ENCODE measurements at places on chromosomes 6 and 20.

DNA sequence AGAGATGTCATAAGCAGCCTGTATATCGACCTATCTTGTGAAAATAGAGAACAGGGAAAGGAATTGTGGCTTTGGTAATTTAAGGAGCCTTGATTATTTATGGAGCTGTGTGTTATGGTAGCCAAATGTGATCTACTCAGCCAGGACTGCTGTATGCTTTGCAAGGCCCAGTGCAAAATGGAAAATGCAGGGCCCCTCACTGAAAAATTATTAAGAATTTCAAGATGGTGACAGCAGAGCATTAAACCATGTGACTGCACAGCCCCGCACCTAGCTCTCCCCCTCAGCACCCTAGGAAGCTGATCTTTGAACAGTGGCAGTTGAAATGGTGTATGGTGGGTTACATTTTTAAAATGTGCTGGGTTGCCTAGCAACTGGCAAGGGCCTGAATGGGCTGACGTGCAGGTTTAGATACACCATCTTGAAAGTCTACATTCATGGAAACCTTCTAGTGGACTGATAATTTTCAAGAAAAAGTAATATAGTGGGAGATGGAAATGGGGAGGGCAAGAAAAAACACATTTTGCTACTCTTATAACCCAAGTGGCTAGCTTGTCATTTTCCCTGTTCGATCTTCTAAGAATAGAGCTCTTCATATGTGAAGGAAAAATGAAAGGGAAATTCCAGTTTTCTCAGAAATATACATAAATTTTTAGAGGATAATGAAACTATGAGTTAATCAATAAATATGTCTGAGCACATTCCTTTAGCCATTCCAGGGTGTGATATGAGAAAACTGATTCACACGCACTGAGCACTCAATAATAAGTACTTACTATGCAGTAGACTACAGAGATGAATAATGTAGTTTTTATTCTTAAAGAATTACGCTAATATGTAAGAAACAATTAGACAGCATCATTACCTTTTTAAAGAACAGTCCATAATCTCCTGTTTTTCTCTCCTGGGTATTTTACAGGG is 208.0 kb downstream of the ARHGAP18 start:
- no peak for DNase-seq

GRCh38 chr20:50328222-50328979 is 137.8 kb downstream of the CEBPB start:
- no peak for DNase-seq

DNA sequence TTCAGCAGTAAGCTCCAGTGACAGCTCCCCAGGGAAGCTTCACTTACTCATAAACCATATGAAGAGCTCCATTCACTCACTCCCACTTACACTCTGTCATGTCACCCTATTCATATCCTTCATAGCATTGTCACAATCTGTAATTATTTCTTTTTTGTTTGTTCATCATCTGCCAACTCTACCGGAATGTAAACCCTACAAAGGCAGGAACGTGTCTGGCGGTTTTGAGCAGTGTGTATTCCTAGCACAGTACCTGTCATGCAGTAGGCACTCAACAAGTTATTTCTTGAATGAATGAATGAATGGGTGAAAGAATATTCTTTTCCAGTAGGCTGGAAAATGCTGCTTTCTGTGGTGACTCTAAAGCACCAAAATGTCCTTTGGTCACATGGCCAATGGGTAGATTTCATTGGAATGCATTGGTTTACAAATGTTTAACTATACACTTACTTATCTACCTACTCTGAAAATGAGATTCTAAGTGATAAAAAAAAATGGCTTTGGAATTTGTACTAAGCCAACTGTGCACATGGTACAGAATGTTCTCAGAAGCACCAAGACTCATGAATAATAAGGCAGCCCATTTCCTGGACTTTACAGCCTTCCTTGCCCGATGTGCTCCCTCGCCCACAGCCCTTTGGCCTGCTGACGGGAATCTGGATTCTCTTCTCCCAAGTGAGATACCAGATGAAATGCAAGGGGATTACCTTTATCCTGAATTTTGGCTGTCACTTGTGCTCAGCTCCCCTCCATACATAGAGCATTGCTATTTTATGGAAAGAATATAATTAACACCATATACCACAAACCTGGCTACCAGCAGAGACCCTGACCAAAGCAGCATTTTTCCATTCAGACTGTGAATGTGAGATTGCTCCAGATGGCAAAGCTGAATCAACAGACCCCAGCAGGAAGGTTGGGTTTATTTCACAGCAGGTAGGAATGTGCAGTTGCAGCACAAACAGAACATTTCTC is 273.3 kb downstream of the ALDH8A1 start:
- peak; percentile 86 for DNase-seq

DNA sequence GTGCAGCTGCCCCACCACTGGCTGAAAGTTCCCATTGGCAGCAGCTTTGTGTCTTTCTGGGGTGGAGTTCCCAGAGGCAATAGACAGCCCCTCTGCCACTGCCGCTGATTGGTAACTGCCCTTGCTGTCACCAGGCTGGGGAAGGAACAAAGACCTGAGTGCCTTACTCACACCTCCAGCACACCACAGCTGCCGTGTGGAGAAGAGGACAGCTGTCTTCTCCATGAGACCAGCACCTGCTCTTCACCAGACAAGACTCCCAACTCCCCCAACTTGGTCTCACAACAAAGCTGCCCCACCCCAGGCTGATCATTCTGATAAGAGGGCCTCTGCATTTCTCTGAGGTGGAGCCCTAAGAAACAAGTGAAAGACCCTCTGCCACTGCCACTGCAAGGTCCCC is 39.7 kb upstream of the PTCHD4 start:
- no peak for DNase-seq

DNA sequence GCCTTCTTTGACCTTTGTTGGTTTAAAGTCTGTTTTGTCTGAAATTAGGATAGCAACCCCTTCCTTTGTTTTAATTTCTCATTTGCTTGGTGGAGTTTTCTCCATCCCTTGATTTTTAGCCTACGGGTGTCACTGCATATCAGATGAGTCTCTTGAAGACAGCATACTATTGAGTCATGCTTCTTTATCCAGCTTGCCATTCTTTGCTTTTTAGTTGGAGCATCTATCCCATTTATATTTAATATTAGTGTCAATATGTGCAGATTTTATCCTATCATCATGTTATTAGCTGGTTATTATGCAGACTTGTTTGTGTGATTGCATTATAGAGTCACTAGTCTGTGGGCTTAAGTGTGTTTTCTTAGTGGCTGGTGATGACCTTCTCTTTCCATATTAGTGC is 622.2 kb downstream of the MMUT start:
- no peak for DNase-seq

DNA sequence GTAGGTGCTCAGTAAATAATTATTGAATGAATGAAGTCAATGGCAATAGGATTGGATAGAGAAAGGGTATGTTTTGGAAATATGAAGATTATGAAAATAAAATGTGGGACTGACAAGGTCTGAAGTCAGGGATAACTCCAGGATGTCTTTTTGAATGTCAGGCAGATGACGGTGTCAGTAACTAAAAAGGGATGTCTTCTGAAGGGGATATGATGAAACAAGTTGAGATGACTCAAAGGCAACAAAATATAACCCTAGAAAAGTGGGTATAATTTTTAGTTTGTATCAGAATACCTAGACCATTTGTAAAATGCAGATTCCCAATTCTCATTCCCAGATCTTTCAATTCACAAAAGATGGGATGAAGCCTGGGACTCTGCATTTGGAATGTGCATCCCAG is 257.3 kb upstream of the SGK1 start:
- no peak for DNase-seq

- no peak for DNase-seq
These were observed 8.8 kb upstream of the CEP85L start for GRCh38 chr6:118660218-118660569.

GRCh38 chr20:62111148-62111547 is 11.1 kb upstream of the LSM14B start:
- DNase-seq = no peak

DNA sequence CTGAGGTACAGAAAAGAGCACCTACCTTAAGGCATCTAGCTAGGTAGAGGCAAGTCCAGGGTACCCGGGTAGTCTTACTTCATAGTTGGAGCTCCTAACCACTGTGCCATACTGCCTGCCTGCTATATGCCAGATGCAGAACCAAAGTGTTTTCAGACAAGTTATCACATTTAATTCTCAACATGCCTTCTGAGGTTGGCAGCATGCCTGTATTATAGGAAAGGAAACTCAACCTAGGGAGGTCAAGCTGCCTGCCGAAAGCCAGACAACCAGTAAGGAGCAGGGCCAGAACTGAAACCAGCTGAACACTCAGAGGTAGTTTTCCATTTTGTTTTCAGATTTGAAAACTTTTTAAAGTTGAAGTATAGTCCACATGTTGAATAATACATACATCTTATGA is 5.4 kb downstream of the CTNNBL1 start:
- DNase-seq = no peak

DNA sequence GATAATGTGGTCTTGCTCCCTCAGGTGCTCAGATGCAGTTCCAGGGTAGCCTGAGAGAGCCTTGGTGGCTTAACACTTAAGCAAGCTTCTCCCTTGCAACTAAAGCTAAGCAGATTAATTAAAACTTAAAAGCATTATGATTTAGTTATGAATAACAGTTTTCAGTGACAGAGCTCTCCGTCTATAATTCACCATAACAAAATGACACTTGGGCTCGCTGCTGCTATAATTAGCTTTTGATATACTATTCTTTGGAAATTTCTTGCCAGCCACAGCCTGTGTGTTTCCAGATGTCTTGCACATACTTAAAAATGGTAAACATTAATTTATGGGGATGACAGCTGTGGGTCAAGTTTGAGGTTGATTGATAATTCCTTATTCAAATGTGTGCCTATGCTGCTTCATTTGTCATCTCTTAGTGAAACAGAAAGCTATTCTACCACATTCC is 380.5 kb downstream of the TFAP2B start:
- DNase-seq = no peak

GRCh38 chr6:138446821-138447220 is 42.8 kb downstream of the HEBP2 start:
- peak; percentile 8 for DNase-seq

DNA sequence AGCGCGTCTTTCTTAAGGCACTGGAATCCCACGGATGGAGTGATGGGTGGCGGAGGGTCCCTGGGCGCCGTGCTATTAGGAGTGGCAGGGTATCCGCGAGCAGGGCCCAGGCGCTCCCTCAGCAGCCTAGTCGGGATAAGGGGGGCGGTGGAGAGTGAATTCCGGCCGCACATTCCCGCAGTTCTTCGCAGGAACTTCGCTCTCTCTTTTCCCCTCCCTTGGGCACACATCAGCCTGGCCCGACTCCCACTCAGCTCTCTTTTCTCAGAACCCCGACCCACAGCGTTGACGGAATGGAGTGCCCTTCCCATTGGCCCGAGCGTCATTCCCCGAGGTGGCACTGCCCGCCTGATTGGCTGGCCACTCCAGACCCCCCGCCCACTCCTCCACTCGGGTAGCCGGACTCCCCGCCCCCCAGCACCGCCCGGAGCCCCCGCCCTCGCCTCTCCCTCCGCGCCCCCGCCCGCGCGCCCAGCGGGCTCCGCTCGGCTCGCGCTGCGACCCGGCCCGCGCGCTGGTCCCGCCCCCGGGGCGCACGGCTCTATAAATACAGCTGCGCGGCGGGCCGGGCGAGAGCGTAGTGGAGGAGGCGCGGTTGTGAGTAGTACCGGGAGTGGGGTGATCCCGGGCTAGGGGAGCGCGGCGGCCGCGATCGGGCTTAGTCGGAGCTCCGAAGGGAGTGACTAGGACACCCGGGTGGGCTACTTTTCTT is at the start of gene ID4:
Gene ID4 (plus strand): TSS at position 572 of the 712 bp plus-strand sequence. CDS start 385 bp downstream, outside the sequence.
- peak; percentile 80 for DNase-seq

DNA sequence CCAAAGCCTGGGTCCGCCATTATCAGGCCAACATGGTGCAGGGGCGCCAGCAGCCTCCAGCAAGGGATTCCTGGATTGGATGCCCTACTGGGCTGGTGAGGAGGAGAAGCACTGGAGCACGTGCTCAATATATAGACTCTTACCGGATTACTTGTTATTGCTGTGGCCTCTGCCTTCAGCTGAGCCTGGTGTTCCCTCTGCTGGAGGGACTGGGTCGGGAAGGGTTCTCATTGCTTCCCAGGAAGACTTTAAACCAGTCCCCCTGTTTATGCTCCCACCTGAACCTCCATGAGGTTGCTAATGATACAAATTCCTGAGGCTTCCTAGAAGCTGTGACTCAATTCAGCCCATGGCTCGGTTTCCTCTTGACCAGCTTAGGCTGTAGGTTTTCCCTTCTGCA is 186.7 kb upstream of the ARID1B start:
- no peak for DNase-seq

DNA sequence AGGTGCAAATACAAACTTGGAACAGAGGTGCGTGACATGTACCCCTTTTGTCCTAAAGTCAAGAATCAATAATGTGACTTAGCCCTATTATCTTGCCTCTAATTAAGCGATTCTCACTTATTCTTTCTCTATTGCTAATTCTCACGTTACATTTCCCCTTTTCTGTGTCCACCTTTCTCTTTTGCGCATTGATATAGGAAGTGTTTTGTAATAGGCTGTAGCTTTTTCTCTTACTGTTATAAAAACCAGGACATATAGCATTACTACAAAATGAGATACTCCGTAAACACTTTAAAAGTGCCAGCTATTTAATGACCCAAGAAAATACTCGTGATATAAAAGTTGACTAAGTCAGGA is 669 bp upstream of the TMEM30A start:
- DNase-seq = no peak

DNA sequence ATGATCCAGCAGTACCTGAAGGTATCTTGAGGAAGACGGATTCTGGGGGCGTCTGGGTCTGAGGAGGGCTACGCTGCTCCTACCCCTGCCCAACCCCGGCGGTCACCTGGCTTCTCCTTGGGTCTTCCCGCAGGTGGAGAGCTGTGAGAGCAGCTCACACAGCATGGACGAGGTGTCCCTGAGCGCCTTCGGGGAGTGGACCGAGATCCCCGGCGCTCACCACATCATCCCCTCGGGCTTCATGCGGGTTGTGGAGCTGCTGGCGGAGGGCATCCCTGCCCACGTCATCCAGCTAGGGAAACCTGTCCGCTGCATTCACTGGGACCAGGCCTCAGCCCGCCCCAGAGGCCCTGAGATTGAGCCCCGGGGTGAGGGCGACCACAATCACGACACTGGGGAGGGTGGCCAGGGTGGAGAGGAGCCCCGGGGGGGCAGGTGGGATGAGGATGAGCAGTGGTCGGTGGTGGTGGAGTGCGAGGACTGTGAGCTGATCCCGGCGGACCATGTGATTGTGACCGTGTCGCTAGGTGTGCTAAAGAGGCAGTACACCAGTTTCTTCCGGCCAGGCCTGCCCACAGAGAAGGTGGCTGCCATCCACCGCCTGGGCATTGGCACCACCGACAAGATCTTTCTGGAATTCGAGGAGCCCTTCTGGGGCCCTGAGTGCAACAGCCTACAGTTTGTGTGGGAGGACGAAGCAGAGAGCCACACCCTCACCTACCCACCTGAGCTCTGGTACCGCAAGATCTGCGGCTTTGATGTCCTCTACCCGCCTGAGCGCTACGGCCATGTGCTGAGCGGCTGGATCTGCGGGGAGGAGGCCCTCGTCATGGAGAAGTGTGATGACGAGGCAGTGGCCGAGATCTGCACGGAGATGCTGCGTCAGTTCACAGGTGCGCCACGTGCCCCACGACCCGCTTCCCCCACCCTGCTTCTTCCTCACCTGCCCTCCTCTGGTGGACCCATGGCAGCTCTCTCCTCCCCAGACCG is 166.9 kb upstream of the RNF24 start:
- DNase-seq = no peak

Data from G401 (cell line).